HuH-7.5 (cell line): ENCODE measurements at places on chromosomes 2 and 18.

DNA sequence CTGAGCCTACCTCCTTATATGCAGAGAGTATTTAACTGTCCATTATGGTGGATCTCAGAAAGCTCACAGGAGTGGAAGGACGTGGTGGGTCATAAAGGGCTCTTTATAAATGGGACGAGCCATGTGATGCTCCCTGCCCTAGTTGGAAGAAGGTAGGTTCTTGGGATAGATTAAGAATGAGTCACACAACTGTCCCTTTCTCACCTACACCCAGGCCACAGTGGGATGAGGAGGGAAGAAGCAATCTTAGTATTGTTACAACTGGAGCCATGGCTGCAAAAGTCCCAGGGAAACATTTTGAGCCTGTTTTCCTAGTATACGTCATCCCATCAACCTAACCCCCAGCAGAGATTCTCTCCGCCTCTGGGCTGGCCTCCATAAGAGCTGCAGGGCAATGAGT lies 229.9 kb downstream of the TTC32 start:
- DNase-seq, result no peak

DNA sequence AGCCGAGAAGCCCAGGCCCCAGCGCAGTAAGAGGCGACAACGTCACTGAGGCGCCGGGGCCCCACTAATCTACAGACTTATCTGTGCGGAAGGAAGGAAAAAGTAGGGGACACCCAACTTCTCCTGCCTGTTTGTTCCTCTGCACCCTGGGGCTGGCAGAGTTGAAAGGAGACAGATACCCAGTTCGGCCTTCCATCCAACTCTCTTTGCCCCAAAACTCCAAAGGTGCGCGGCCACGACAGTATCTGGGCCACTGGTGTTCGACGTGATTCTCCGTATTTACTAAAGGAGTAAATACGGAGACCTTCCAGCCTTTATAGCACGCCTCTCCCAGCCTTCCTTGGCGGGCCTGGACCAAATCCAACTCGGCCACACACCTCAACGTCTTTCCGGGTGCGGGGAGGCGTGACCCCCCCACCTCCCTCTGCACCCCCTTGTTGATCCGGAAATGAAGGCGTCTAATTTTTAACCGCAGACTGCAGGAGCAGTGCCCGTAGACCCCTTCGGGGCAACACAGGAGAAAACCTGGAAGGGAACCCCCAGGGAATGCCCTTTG lies 1.6 kb downstream of the SMAD7 start:
- no peak for DNase-seq

- peak; percentile 48 for DNase-seq
Measured at GRCh38 chr2:205929246-205929942, 156.6 kb downstream of the INO80D start.

DNA sequence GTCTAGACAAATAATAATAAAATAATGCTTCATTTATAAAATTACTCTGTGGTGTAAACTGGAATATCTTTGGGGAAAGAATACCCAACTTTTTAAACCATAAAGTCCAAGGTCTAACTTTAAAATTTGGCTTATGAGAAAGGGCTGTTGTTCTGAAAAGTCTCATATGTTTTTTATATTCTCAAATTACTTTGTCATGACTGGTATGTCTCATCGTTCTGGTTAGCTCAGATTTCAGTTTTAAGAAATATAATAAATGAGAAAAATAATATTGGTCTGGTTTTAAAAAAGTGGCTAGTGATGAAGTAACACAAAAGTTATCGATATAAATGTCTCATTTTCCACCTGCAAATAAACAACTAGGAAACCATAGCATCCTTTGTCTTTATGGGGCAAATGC lies 1658.1 kb downstream of the LRP1B start:
- DNase-seq, result no peak

DNA sequence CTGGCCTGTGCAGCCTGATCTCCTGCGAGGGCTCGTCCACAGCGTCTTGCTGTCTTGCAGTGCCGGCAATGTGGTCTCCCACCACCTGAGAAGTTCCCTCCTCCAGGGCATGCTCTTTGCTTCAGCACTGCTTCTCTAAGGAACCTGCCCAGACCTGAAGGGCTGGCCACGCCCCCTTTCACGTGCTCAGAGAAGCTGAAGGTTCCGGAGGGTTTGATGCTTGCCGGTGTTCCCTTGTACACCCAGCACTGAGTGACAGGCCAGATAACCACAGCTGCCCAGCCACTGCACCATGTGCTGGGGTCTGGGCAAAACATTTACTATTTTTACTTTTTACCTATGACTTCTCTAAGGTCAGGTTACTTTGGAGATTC lies 1.7 kb upstream of the POLR2D start:
- DNase-seq, result no peak

- DNase-seq, result no peak
Measured at GRCh38 chr18:33201509-33201926, 239.0 kb downstream of the CCDC178 start.

DNA sequence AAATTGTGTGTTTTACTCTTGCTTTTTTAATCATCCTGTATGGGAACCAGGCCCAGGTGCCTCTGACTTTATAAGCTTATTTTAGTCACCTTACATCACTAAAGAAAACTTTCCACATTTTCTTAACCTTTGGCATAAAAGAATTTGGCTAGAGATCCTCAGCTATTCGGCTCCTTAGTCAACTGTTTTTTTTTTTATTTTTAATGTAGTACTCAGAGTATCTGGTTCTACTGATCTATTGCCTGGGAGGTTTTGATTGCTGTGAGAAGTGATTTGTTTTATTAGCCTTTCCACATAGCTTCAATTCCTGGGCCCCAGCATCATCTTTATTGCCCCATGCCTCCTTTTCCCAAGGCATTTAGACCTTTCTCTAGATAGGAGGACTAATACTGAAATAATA lies 121.0 kb downstream of the MYO1B start:
- DNase-seq, result no peak

- DNase-seq, result no peak
Measured at GRCh38 chr2:64474636-64475035, 20.7 kb downstream of the LGALSL start.

DNA sequence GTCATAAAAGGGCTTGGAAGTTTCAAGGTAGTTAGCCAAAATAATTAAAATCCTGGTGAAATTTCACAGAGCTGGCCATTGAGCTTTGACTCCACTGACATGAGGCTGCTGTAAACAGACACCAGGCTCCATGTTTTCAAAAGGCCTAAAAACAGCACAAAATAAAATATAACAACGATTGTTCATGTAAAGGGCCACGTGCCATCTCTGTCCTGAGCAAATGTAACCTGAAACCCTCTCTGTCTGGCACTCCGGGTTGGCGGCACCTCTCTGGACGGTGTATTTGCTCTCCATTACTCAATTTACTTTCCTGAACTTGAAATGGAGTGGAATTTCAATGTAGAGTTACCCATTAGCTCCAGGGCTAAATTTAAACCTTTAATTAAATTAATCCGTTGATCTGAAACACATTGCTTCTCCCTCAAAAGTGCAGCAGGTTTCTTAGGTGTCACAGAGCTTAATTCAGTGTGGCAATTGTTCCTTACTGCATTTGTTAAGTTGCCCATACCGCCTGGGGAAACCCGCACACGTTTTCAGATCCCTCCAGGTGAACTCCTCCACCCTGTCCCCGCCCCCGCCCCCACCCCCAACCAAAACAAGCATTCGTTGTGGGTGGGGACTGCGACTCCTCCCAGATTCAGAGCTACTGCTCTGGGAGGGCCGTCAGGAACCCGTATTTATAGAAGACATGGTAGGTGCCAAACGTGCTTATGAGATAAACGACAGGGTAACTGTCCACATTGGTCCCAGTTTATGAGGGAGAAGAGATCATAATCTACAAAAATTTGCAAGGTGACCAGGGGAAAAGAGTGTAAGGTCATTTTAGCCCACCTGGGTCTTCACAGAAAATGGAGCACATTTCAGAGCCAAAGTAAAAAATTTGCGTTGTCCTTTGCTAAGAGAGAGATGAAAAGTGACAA lies 1.2 kb upstream of the CABLES1 start:
- peak; percentile 82 for DNase-seq

DNA sequence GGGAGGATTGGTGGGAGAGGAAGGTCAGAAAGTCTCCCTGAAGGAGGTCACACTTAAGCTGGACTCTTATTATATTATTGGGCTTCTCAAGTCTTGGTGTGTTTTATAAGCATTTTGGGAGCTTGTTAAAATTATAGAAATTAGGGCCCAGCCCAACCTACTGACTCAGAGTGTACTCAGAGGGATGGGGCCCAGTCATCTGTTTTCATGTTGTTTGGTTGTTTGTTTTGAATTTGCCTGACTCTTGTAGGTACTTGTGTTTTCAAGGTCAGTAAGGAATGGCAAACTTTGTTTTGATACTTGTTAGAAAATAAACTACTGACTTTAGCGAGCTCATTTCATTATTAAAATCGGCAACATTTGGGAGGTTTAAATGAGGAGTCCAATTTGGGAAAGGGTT lies 152.0 kb downstream of the INSIG2 start:
- no peak for DNase-seq

DNA sequence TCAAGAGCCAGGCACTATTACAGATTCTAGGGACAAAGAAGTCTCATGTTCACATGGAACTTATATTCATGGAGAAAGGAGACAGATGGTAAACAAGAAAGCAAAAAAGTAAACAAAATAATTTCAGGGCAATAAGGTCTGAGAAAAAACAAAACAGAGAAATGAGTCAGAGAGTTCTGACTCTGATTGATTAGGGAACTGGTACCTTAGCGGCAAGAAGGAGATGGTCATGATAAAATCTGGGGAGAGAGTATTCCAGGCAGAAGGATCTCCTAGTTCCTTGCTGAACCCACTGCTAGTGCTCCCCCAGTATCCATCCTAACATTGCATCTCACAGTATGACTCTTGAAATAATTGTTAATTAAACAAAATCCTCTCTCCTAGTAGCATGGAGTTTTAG lies 161.8 kb upstream of the KLF7 start:
- no peak for DNase-seq

GRCh38 chr2:46812361-46813019 lies 103.1 kb downstream of the MCFD2 start:
- DNase-seq, result no peak

- no peak for DNase-seq
Measured at GRCh38 chr18:25630682-25631081, 278.7 kb upstream of the ZNF521 start.
